ENCODE measurements at places on chromosomes 6 and 20. TPM values are rescaled to one million over a fixed set of nuclear protein-coding genes. Genes with fewer than 3 reads are reported as not detected.

- DNase-seq = no peak
These were observed 388.2 kb downstream of the CDH4 start for GRCh38 chr20:61640131-61640870.

DNA sequence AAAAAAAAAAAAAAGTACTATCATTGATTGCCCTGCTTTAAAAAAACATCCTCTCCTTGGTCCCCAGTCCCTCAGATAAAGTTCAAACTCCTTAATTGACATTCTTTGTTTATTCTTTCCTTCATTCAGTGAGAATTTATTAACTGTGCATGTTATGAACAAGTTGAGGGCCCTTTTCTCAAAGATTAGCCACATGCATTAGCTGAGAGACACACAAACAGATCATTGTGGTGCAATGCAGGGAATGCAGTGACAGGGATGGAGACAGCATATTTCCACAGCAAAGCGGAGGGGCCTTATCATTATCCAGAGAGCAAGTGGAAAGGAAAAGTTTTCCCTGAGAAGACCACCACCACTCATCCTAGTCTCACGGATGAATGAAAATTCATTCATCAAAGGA lies 21.9 kb upstream of the IPCEF1 start:
- no peak for DNase-seq

DNA sequence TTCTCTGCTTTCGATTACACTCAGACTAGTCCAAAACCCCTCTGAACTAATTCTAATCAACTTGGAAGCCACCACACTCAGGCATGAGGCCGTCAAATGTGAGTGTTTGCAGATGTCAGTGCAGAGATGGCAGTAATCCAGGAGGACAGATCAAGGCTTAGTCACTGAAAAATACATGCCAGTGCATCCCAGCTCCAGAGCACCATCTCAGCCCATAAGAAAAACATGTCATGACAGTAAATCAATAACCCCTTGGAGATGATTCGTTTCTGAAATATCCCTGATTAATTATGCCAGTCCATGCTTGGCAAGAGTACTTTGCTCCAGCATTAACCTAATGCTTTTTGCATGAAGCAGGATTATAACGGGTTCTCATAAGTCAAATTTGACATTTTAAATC lies 179.5 kb downstream of the ADAT2 start:
- no peak for DNase-seq

DNA sequence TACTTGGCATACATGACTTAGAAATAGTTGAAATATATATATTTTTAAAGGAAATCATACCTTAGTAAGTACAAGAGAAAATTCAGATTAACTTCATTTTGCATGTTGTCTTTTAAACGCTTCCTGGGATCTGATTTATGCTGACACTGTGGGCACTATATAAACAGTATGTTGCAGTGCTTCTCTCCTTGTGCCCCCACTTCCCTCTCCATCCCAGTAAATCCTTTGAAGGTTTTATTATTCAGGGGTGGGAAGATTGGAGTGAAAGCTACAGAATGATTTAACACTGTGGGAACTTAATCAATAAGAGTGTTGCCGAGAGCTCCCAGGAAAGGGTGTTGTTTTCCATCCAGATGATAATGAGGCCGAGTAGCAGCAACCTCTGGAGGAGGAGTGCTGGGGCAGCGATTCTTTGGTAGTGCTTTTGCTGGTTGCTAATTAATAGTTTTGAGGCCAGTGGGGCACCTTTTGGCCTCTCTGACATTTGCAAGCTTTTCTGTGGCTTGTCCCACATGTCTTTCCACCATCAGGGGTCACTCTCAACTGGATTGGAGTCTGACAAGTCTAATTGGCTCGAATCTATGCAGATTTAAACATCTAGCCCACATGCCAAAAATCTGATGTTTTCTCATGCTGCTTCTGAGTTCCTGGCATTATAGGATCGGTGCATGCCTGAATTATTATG lies 183.0 kb upstream of the MMS22L start:
- DNase-seq = no peak

OTOR gene
- not detected for total RNA-seq

DNA sequence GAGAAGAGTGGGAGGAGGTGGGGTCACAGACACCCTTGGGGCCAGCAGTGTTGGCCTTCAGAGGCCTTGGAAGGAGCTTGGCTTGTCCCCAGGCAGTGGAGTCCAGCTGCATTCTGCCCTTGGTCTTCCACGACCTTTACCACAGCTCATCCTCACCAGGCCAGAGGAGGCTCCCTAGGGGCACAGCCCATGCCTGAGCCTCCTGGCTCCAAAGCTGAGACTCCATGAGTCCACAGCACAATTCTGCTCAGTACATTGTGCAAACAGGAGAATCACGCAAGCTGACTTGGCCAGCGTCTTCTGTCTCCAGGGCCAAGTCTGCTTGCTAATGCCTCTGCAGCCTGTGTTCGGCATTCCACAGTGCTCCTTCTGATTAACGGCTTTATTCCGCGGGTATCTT lies 337.2 kb downstream of the SMOC2 start:
- DNase-seq = no peak

C6orf58 gene
- total RNA-seq = not detected

GPX5 gene
- not detected for total RNA-seq
